C1 segment of cervical spinal cord (tissue), 14 donors: ENCODE measurements at places on chromosomes 2 and 18.

DNA sequence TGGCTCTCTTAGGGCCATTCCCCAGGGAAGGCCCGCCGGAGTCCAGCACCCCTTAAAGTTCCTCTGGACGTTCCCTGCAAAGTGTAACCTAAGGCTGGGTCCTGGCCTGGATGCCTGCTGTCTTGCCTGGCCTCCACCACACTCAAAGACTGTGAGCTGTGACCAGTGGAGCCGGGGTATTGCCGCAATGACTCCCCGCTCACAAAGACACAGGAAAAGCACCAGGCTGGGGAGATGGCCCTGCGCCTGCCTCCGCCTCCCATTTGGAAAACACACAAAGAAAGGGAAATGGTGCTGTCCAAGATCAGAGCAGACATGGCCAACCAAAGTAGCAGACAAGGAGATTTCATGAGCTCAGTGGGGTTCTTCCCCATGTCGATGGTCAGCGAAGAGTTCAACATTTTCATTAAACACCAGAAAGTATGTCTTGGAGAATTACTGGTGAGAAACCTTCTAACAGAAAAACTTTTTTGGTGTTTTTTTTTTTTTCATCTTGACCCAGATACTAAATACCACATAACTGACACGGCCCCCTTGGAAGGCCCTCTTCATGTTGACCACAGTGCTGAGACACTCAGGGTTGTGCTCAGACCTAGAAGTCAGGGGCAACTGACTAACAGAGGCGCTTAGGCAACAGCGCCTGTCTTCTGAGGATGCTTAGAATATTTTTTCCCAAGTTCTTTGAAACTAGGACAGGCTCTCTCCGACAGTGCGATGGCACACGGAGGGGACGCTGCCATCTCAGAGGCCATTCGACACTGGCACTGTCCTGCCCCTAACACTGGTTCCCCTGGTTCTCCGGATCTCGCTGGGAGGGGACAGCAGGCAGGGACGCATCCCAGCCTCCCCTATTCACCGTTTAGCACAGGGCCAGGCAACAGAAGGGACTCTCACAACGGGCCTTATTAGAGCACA is 226.4 kb upstream of the ID2 start:
- DNase-seq = no peak

DNA sequence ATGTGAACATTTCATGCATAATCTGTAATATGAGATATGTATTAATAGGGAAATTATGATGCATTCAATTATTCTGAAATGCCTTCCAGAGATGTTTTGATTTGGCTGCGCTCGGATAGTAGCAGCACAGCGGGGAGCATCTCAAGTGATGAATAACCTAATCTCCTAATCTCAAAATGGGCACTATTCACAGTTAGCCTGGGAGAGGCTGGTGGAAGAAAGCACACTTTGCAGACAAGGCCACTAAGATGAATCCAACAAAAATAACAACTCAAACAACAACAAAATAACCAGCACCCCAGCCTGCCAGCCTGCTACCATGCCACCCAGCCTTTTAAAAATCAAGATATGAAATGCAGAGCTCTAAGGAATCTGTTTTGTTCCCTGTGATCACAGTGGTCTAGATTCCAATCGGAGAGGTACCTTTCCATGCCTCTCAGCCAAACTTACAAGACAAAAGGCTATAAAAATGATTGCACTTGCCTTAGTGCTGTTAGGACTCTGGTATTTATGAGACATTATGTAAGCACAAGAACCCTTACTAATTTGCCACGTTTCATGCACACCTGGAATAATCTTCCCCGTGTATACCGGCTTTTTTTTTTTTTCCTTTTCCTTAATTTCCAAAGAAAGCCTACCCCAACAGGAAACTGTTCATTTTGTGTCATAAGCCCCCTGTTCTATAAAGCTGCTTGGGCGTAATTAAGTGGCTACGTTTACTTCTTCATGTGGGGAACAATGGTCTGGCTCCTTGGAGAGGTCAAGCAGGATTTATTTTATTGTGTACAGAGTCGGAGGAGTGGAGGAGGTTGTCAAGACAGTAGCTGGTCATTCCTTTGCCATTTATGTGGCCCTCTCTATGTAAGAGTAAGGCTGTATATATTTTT is 526.9 kb upstream of the FANCL start:
- DNase-seq = no peak

DNA sequence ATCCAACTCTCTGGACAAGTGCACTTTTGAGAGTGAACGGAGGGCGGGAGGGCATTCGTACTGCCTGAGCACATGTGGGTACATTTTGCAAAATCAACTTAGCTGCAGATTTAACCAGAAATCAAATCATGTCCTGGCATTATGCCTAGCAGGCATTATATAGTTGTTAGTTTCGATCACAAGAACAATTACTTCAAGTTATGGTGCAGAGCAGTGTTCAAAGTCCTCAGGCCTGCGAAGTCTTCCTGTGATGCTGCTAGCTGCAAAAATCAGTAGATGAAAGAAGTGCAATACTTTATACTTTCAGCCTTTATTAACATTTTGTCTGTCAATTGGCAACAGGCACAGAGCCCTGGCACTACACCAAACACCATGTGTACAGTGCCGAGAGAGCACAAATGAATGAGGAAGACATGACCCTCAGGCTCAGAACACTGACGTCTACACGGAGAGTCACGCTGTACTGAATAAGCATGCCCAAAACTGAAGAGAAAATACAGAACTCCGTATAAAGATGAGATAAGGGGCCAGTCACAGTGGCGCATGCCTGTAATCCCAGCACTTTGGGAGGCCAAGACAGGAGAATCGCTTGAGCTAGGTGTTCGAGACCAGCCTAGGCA is 92.1 kb upstream of the CREB1 start:
- DNase-seq = no peak

DNA sequence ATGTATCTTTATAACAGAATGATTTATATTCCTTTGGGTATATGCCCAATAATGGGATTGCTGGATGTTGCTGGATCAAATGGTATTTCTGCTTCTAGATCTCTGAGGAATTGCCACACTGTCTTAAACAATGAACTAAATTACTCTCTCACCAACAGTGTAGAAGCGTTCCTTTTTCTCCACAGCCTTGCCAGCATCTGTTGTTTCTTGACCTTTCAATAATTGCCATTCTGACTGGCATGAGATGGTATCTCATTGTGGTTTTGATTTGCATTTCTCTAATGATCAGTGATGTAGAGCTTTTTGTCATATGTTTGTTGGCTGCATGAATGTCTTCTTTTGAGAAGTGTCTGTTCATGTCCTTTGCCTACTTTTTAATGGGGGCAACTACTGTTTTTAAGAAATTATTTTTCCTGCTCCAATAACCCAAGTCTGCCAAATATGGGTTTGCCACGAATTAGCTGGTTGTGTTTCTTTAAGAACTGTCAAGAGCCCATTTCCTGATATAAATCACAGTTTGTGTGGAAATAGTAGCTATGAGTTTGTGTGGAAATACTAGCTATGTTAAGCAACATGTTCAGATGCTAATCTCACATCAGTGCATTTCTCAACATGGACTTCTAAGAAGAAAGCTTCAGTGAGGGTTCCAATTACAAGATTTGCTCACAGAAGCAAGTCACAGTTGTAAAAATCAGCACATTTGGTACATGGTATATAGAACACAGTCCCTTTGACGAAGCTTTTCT is 259.4 kb downstream of the ANAPC1 start:
- no peak for DNase-seq

- no peak for DNase-seq
These were observed 137.2 kb upstream of the HAAO start for GRCh38 chr2:42929546-42930024.

GRCh38 chr2:37877457-37878315 is 47.4 kb upstream of the RMDN2 start:
- DNase-seq = no peak

DNA sequence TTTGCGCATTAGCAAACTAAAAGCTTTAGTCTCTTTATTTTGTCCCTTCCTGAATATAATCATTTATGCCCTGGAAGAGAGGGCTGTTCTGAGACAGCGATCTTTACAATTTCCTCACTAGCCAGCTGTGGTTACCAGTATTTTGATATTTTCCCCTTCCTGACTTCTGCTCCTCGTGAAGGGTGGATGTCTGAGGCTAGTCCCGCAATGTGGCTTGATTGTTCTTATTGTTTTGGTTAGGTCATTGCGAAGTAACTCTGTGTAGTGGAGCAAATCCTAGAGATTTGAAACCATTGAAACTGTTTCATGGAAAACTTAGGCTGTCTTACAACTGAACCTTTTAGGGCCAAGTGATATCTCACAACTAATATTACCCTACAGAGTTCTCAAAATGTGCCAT is 2.4 kb downstream of the MRPL33 start:
- DNase-seq = no peak

DNA sequence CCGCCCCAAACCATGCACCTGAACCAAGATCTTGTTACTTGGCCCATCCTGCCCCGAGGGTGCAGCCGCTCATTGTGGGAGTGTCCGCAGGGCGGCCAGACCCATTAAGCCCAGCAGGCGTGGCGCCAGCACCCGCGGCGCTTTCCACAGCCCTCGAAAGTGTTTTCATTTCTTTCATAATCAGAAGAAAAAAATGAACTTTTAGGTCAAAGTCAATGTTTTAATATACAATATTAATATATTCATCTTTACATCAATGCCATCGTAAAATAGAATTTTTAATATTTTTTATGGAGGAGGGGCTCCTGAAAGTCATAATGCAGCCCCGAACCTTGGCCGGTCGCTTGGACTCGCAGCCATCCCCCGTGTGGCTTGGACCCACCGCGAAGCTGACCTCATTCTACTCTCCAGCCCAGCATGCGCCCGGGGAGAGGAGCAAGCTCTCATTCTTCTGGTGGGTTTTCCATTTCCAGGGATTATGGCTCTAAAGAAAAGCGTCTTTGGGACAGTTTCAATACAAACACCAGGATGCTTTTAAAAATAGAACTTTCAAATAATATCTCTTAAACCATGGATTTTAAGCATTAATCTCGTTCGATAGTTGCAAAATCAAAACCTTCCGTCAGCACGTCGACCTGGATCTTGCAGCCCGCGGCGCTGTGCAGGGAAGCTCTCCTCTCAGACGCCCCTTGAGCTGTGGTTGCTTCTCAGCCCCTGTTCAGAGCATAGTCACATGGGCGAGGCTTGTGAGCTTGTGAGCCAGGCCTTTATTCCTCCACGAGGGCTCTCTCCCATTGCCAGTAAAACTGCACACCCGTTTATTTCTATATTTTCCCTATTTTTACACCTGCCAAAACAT is 17.2 kb upstream of the ASB1 start:
- no peak for DNase-seq

GRCh38 chr2:169462896-169463695 is 16.2 kb upstream of the BBS5 start:
- no peak for DNase-seq

DNA sequence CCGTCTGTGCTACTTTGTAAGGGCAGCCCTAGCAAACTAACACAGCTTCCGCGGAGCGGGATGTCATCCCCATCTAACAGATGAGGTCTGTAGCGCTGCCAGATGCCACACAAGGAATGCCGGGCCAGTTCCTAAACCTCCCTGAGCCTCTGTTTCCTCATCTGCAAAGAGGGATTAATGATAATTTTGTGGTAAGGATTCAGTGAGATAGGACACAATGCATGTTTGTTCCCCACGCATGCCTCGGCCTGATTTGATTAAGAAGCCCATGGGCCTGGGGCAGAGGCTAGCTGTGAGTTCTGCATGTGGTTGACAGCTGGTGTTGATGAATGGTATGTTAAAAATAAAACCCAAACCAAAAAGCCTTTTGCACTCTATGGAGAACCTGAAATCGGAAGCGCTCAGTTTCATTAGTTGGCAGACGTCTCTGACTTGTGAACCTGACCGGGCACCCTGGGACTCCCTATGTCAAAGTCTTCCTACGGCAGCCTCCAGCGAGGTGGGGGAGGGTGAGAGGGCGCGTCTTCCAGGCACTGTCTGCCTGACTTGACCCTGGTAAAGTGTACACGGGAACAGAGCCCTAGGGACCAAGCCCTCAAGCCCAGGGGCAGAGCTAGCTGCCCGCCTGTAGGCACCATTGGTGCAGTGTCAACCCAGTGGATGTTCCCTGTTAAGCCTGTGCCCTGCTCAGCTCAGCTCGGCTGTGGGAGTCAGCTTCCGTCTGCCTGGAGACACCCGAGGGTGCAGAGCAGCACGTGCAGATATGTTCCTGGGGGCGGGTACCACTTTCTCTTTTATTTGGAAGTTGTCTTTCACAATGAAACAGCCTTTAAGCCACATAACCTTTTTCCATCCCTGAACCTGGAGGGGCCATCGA is 14.8 kb upstream of the INHBB start:
- no peak for DNase-seq

- DNase-seq = no peak
These were observed 17.1 kb downstream of the MXD1 start for GRCh38 chr2:69931832-69932595.

DNA sequence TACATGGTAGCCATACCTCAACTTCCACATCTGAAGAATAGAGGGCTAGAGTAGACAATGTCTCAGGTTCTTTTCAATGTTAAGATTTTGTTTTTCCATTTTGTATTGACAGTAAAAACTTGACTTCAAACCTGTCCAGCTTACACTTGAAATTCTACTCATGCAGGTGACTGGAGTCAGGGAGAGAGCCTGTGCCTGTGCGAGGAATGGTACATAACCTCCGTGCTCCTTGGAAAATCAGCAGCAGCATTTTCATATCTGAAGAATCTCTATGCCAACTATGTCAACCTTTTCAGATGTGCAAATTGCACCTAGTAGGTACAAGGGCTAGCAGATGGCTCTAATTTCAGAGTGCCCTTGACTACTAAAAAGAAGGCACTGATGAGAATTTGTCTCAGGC is 2.1 kb downstream of the PLA2R1 start:
- no peak for DNase-seq

GRCh38 chr2:86416146-86416545 is 25.0 kb upstream of the KDM3A start:
- no peak for DNase-seq

DNA sequence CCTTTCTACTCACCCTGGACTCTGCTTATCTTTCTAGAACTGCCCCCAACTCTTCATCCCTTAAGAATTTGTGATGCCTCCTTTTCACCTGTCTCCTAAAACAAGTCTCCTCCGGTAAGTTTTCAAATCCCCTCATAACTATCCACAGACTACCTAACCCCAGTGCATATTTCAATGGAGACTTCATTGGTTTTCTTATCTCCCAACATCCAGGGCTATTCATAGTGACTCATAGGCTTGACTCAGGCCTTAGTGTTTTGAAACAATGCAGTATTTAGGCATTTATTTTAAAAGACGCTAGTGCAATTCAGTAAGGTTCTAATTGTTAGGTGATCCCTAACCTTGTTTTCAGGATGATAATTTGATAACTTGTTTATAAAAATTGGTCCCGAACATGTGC is 399.2 kb downstream of the CPS1 start:
- no peak for DNase-seq

DNA sequence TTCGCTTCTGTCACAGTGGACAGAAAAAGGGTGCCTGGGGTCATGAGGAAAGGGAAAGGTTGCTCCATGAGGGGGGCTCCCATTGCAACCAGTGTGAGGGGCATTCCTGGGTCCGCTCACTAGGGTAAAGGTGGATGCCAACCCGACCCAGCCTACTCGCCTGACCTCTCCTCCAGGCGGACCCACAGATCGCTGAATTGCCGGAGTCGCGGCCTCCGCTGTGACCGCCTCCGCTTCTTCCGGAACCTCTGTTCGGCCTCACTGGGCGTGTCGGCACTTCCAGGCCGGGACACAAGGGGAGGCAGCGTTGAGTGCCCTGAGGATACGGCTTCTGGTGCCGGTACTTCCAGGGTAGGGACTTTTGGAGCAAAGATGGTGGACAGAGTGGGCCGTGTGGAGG is 57.1 kb downstream of the TRABD2A start:
- DNase-seq = no peak
